Cardiac muscle cell (in vitro differentiated cells and primary cell): ENCODE measurements at places on chromosomes 2 and 18. TPM values are rescaled to one million over a fixed set of nuclear protein-coding genes. Genes with fewer than 3 reads are reported as not detected.

The ACTG2 gene
- 0.55 and 6.9 TPM in 2 replicates for polyA plus RNA-seq

GRCh38 chr2:208541989-208542464 lies 135.4 kb downstream of the PTH2R start:
- DNase-seq = no peak
- no peak overlapping the region for H3K4me3 ChIP-seq
- no peak overlapping the region for H3K27ac ChIP-seq
- no peaks in the 10 kb centered on the region for H3K36me3 ChIP-seq

DNA sequence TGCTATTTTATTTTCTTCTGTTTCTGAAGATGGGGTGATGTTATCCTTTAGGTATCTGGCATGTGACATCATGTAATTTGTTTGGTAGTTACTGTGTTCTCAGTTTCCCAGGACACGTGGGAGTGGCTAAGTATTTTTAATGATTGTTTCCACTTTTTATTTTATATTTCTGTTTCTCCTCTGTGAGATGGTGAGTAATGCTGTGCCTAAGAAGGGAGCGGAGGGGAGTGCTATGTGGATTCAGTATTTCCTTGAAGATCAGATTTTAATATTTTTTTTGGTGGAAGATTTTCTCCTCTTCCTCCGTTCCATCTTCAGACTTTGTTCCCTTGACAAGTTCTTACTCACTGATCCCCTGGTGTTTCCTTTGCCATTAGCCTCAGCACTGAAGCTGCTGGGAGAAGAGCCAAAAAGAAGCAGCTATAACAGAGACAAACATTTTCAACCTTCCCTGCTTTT lies 180.0 kb upstream of the MMADHC start:
- H3K27ac ChIP-seq = no peak overlapping the region
- no peak overlapping the region for H3K4me3 ChIP-seq
- no peaks in the 10 kb centered on the region for H3K36me3 ChIP-seq
- peak; percentile 2 for DNase-seq

GRCh38 chr2:140876015-140876414 lies 1254.8 kb downstream of the LRP1B start:
- H3K27ac ChIP-seq = no peak overlapping the region
- DNase-seq = no peak
- H3K4me3 ChIP-seq = no peak overlapping the region
- no peaks in the 10 kb centered on the region for H3K4me1 ChIP-seq

- no peak for DNase-seq
- H3K27ac ChIP-seq = no peak overlapping the region
- H3K27me3 ChIP-seq = no peaks in the 10 kb centered on the region
- H3K4me3 ChIP-seq = no peak overlapping the region
- no peaks in the 10 kb centered on the region for H3K36me3 ChIP-seq
- H3K4me1 ChIP-seq = peaks cover 11% of the 10 kb centered on the region
Observed at GRCh38 chr2:165575044-165575615, 105.6 kb downstream of the CSRNP3 start.

GRCh38 chr18:57906852-57907251 lies 103.7 kb upstream of the ATP8B1 start:
- H3K4me1 ChIP-seq = no peaks in the 10 kb centered on the region
- no peaks in the 10 kb centered on the region for H3K27me3 ChIP-seq
- H3K4me3 ChIP-seq = no peak overlapping the region
- DNase-seq = no peak

- peaks cover 10% of the 10 kb centered on the region for H3K36me3 ChIP-seq
- peaks cover 11% of the 10 kb centered on the region for H3K4me1 ChIP-seq
- no peak overlapping the region for H3K4me3 ChIP-seq
- no peak for DNase-seq
- no peak overlapping the region for H3K27ac ChIP-seq
- no peaks in the 10 kb centered on the region for H3K27me3 ChIP-seq
Observed at GRCh38 chr18:23548275-23548674, 38.0 kb downstream of the NPC1 start.

The GALNT14 gene
- polyA plus RNA-seq = 0.84 TPM in 1 of 2 replicates, not detected in the other

The PFN4 gene
- 0.36 and 1.9 TPM in 2 replicates for polyA plus RNA-seq

The ZSWIM2 gene
- not detected in 2 replicates for polyA plus RNA-seq

DNA sequence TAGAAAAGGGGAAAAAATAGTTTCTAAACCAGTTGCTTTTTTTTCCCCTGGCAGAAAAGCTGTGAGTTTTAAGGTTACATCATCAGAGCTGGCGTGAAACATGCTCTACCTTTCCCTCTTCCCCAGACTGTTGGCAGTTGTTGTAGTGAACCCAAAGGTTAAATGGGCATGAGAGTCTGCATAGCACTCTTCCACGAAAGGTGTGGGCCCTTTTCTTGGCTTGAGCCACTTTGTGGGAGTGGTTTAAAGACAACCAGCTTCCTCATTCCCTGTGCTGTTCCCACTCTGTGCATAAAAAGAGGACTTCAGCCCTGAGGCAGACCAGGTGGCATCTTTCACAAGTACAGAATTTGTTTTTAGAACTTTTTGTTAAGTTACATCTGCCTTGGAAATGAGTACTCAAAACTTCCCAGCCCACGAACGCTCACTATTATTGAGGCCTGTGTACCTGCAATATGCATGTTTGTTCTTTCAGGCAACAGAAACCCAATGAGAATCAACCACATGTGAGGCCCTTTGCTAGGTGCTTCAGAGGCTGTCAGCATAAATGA lies 243.8 kb downstream of the BABAM2 start:
- H3K27ac ChIP-seq = no peak overlapping the region
- no peaks in the 10 kb centered on the region for H3K36me3 ChIP-seq
- peak; percentile 19 for DNase-seq
- no peaks in the 10 kb centered on the region for H3K27me3 ChIP-seq
- H3K4me3 ChIP-seq = no peak overlapping the region
- peaks cover 16% of the 10 kb centered on the region for H3K4me1 ChIP-seq

The NEU2 gene
- polyA plus RNA-seq = not detected in 2 replicates

DNA sequence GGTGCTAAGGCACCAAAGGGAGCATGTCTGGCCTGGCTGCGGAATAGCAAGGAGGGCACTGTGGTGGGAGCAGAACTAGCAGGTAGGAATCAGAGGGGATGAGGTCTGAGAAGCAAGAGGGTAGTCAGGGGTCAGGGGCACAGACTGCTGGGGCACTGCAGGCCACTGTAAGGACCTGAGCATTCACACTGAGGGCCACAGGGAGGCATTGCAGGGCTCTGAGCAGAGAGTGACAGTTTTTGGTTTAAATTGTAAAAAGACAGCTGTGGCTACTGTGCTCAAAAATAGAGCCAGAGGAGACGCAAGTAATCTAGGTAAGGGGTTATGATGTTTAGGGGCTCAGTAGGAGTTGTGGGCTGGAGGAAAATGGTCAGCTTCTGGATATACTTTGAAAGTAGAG lies 41.5 kb downstream of the ARHGAP25 start:
- H3K27me3 ChIP-seq = no peaks in the 10 kb centered on the region
- no peak for DNase-seq

DNA sequence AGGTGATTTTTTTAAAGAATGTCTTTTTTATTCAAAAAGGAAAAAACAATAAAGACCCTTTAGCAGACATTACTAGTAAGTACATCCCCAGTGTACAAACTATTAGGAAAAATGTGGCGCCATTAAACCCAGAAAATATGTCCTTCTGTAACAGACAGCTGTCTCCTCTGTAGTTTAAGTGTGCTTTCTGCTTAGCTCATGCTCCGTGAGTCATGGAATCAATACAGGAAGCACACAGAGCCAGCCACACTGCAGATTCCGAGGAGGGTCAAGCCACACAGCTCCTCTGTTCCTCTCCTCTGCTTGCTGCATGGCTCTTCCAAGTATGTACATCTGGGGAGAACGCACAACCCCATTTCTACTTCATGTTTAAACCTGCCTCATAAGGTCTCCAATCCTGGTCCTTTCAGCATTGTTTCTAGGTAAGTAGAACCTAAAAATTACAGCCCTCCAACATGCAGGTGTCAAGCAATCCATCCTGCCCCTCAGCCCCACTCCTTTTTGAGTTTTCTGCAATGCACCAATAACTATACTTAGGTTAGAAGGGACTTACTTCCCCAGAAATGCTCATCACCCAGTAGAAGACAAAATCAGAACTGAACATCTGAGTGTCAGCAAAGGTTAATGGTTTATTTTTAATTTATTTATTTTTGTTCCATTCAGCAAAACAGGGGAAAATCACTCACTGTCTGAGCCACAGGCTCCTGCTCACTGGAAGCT lies 37.5 kb downstream of the ACVR1 start:
- H3K27ac ChIP-seq = peak overlapping the region; percentile 81
- peak; percentile 71 for DNase-seq

GRCh38 chr18:78994977-78995582 lies 15.5 kb downstream of the SALL3 start:
- no peak overlapping the region for H3K4me3 ChIP-seq
- H3K27me3 ChIP-seq = no peaks in the 10 kb centered on the region
- DNase-seq = no peak
